ENCODE measurements at places on chromosomes 1 and 21.

DNA sequence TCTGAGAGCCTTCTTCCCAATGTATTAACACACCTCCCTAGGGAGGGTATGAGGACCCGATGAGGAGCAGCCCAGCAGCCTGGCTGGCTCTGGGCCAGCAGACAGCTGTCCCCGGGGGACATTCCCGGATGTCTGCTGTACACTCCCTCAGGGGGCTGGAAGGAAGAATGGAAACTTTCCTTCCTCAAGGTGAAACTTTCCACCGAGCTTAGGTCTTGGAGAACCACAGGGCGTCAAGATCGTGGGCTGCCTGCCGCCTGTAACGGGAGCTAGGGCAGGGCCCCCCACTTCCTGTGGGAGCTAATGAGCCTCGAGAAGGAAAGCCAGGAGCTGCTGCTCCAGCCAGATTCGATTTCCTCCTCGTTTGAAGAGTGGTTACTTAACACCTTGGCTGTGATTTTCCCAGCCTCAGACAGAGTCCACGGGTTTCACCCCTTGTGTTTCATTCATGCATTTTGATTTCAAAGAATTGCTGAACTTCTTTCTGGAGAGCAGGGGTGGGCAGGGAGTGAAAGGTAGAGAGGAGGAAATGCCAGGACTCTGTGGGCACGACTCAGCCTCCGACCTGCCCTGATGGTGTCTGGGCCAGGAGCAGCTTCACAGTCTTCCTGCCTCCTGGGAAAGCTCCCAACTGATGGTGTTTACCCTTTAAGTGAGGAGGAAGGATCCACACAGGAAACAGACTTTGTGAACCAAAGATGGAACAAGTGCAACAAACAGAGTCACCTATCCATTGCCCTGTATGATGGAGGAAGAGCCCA lies 29.7 kb downstream of the UBE2T start:
- DNase-seq: peak; percentile 69

GRCh38 chr21:17539323-17539722 lies 26.5 kb downstream of the CXADR start:
- DNase-seq: no peak

DNA sequence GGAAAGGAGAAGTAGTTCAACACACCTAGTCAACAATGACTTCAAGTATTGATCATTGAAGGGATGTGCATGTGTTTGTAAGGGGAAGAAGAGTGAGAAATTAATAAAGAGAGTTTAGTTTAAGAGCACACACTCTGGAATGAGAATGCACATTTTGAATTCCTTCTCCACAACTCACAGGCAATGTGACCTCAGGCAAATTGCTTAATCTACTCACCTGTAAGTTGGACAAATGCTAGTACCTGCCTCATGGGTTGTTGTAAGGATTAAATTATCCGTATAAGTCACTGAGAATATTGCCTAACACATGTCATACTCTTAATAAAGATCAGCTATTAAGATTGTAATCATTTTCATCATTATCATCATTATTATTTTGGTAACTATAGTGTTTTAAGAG lies 204.0 kb upstream of the NFIA start:
- DNase-seq: no peak

DNA sequence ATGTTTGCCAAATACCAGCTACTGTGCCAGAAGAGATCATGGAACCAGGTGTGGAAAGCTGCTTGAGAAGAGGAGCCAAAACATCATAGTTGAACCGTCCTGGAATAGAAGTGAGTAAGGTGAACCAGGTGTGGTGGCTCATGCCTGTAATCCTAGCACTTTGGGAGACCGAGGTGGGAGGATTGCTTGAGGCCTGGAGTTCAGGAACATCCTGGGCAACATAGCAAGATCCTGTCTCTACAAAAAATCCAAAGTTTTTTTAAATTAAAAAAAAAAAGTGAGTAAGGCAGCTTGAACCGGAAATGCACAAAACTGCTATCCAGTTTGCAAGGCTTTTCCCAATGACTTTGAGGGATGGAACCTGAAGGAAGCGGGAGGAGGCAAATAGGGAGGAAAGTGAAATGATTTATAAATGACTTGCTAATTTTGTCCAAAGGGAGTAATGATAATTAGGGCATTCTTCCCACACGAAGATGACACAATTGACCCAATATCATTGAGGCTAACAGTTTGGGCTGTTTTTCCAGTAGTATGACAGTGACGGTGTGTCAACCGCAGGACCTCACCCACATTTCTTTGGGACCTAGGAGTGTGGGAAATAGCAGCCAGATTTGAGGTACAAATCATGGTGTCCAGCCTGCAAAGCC lies 1.5 kb upstream of the CNN3 start:
- no peak for DNase-seq

GRCh38 chr1:173113015-173113741 lies 62.4 kb upstream of the TNFSF18 start:
- peak; percentile 46 for DNase-seq

GRCh38 chr1:210586771-210587170 lies 258.1 kb downstream of the HHAT start:
- DNase-seq: no peak

DNA sequence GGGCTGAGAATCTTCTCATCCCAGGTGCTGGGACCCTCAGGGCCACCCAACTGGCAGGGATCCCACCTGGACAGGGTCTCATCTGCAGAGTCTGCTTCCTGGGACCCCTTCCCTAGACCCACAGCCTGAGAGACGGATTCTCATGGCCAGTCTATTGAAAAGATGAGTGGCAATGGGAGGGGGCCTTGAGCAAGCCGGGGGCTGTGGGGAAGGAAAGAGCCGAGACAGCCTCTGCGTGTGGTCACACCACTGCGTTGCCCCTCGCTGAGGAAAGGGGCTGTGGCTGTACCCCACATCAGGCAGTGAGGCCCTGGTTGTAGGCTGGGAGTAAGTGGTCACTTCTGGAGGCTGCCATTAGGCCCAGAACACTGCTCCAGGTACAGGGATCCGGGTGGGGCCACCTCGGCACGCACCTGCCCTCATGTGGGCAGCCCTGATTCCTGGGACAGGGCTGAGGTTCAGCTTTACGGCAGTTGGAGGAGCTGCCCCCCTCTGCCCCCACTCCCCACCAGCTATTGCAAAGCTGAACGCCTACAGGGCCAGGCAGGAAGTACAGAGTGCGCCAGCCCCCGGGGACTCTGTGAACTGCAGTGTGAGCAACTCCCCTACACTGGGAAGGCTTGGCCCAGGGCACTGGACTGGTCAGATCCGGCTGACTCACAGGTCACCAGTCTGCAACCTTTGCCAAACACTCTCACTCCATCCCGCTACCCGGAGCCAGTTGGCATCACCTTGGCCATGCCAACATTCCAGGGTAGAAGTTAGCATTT lies 106.9 kb downstream of the RIPK4 start:
- peak; percentile 82 for DNase-seq

DNA sequence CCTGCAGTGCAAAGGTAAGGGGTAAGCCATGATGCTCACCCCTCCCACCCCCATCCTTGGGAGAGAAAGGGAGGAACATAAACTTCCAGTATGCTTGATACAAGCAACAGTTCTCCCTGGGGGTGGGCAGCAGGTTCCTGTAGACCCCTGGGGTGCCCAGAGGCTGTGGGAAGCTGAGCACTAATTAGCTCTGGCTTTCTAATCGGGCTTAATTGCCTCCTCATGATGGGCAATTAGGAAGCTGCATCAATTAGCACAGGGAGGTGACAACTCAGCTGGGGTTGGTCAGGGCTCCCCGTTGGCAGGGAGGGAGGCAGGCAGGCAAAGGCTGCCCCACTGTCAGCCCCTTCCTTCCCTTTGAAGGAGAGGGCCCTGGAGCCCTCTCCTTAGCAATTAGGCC lies 15.7 kb upstream of the LMNA start:
- DNase-seq: no peak

DNA sequence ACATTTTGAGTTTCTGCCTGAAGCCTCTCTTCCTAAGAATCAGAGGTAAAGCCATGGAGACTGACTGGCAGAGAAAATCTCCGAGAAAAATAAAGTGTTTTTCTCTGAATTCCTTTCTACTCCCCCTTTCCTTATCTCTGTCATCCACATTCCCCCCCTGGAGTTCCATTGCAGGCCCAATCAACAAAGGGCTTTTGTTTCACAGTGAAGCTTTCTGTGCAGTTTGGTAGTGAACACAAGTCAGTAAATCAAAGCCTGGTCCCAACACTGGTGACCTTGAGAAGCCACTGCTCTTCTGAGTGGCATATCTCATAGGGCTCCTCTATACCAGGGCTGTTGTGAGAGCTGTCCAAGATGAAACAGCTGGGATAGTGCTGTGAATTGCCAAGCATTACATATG lies 228.4 kb downstream of the SEC16B start:
- DNase-seq: no peak

GRCh38 chr1:226575739-226576378 lies 27.3 kb downstream of the STUM start:
- DNase-seq: no peak

DNA sequence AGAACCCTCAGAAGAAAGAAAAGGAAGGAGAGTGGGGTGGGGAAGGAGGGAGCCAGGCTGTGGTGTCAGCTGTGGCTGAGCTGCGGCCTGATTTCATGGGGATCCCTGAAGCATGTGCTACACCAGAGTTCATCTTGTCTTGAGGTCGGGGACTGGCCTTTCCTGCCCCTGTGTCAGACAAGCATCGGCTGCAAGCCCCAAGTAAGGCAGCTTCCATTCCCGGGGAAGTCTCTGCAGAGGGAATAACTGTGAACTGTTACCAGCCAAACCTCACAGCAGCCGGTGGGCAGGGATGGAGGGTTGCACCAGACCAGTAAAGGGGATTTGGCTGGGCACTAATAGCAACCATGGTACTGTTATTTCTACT lies 35.7 kb upstream of the BTG2 start:
- DNase-seq: no peak

- no peak for DNase-seq
Observed at GRCh38 chr1:209962856-209963255, 24.8 kb downstream of the SYT14 start.

DNA sequence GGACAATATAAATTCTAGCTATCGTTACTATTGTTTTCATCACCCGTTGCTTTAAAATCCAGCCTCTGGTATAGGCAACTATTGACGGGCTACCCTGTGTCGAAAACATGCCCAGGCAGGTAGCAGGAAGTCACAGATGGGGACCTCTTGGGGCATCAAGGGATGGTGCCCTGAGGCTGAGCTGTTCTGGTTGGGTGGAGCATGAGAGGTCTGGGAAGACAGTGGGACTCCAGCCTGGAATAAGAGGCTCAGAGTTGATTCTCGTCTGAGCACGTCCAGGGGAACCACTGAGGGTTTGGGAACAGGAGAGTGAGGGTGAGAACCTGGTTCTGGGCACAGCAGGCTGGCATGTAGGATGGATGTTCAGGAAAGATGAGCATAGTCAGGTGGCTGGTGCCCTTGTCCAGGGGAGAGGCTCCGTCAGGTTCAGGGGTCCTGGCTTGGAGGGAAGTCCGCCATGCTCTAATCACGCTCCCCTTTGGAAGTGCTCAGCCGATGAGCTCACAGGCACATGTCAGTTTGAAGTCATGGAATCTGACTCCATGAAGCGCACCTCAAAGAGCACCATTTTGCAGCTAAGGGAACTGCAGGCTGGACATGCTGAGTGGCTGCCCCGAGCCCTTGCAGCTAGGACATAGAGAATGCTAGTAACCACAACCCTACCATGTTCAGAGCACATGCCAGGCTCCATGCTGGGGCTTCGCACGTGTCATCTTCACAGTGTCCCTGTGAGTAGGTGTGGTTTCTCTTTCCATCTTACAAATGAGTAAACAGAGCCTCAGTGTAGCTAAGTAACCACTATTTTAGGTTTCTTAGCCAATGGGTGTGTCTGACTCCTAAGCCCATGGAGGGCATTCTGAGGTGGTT lies 21.0 kb downstream of the PCSK9 start:
- peak; percentile 29 for DNase-seq

DNA sequence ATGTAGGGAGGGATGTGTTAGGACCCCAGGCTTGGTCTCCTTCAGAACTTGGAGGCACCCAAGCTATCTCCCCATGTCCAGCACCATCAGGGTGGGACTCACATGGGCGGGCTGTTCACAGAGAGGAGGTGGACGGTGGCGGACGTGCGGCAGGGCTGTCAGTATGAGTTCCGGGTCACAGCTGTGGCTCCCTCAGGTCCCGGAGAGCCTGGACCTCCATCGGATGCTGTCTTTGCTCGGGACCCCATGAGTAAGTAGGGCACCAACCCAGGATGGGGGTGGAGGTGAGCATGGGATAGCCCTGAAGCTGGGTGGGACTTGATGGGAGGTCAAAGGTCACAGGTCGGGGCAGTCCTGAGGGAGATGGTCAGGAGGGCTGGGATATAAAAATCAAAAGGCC lies 27.8 kb downstream of the IGFN1 start:
- no peak for DNase-seq

DNA sequence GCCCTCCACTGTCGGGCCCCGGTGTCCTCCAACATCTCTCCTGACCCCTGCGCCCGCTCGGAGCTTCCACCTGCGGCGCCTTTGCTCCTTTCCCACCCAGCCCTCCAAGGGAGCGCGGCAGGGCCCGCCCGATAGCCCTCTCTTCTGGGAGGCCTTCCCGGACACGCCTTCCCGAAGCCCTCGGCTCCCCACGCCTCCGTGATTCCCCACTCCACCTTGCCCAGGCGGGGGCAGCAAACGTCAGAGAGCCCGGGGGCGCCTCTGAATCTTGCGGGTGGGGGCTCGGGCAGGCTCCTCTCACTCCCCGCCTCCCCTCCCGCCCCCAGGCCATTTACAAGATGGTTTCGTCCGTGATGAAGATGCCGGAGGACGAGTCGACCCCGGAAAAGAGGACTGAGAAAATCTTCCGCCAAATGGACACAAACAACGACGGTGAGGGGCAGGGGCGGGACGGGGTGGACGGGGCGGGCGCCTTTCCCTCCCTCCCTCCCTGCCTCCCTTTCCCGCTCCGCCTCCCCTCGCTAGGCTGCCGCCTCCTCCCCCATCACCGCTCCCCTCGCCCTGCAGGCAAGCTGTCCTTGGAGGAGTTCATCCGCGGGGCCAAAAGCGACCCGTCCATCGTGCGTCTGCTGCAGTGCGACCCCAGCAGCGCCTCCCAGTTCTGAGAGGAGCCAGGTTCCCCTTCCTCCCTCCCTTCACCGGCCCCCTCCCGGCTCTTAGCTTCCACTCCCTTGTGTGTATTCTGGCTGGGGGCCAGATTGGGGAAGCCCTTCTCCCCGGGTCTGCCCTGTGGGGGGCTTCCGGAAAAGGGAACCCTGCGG lies 7.1 kb downstream of the HPCA start:
- peak; percentile 36 for DNase-seq

- no peak for DNase-seq
Observed at GRCh38 chr1:52904927-52905698, 16.4 kb downstream of the ECHDC2 start.

GRCh38 chr1:202184750-202185460 lies 8.7 kb upstream of the LGR6 start:
- peak; percentile 82 for DNase-seq

- DNase-seq: peak; percentile 75
Observed at GRCh38 chr1:246139745-246140182, 367.3 kb downstream of the SMYD3 start.

GRCh38 chr1:243730487-243731150 lies 119.4 kb downstream of the AKT3 start:
- DNase-seq: no peak

GRCh38 chr1:41479000-41479807 lies 5.3 kb downstream of the EDN2 start:
- no peak for DNase-seq

- peak; percentile 54 for DNase-seq
Observed at GRCh38 chr1:192709544-192709943, 73.6 kb downstream of the RGS13 start.

- DNase-seq: no peak
Observed at GRCh38 chr1:58914925-58915324, 131.1 kb upstream of the JUN start.
